ENCODE measurements at places on chromosomes 1 and 21.

DNA sequence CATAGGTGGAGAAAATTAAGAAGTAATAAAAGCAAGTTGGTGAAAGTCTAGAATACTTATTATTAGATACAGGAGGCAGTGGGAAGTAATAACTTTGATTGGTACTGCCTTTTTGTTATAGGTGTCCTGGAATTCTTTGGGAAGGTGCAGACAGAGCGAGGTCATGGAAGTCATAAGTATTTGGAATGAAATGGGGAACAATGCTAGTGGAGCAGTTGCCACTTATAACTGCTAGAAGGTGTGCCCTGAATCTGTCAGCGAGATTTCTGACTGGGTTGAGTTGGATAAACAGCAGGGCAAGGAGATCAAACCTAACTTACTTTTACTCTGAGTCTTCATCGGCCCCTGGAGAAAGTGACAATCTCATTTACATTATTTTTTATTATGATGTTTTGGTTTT is 69.6 kb downstream of the LHX9 start:
- no peaks in the 10 kb centered on the region for H3K27me3 ChIP-seq
- DNase-seq = no peak

DNA sequence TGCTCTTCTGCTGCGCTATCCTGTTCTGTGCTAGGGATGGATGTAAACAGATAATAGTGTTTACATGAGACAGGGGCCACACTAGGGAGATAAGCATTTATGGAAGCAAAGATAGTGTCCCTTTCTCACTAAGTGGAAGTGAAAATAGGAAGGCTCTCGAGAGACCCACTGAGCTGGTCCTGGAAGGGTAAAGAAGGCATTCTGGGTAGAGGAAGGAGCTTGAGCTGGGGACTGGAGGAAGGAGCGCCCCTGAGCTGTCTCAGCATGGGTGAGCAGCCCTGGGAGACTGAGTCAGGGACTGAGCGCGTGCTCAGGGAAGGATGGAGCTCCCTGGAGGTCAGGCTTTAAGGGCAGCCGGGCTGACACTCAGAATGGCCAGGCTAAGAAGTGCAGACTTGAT is 93.3 kb downstream of the IGSF21 start:
- H3K4me3 ChIP-seq = no peak overlapping the region
- H3K36me3 ChIP-seq = no peaks in the 10 kb centered on the region
- no peak for DNase-seq
- H3K27ac ChIP-seq = no peak overlapping the region
- peaks cover 3% of the 10 kb centered on the region for H3K27me3 ChIP-seq

DNA sequence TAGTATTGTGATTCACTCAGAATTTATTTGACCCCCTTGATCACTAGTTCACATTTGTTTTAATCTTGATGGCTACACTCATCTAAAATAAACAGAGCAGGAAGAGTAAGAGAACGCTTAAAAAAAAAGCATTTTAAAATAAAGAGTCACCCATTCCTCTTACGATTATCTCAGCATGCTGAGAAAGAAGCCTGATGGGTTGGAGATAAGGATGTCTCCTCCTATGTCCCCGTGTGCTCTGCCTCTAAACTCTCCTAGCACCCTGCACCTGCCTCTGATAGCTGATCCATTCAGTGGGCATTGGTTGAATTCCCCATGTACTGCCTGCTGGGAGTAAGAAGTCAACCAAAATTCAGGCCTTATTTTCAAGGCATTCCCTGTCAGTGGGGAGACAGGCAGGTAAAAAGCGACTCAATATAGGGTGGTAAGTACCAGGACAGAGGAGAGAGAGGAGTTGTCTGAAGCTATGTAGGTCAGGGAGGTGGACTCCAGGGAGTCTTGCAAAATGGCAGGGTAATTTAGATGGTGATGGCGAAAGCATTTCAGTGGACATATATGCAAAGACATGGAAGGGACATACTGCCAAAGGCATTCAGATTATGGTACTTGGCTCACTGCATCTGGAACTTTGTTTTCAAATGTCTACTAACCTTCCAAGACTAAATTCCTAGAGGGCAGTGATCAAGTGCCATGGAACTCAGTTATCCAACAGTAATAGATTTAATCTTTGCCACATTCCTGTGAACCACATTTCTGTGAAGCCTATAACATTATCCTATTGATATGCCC is 18.4 kb downstream of the ELAVL4 start:
- H3K4me3 ChIP-seq = no peak overlapping the region
- DNase-seq = no peak
- no peaks in the 10 kb centered on the region for H3K36me3 ChIP-seq
- no peaks in the 10 kb centered on the region for H3K27me3 ChIP-seq

DNA sequence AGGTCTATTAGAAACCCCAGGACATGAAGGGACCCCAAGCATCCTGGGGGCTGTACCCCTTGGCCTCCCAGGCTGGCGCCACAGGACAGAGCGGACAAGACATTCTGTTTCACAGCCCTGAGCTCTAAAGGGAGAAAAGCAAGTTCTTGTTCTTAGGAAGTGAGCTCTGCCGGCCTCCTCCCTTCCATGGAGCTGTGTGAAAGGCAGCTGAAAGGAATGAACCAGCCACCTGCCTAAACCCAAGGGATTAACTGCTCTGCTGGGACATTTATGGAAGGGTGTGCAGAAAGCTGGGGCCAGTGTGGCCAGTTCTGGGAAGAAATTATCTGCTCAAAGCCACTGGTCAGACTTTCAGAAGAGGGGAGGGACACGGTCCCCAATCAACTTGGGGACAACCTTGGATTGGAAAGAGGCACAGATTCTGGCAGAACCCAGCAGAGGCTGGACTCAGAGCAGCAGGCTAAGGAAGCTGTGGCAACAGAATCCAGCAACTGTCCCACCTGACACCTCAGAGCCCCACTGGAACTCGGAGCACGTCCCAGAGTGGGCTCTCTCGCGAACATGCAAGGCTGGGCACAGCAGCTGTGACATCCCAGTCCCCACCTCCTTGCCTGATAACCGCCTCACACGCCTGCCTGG is 2.1 kb downstream of the KLHL21 start:
- H3K4me3 ChIP-seq = peak overlapping the region; percentile 95
- H3K36me3 ChIP-seq = peaks cover 27% of the 10 kb centered on the region
- H3K27ac ChIP-seq = peak overlapping the region; percentile 97
- DNase-seq = no peak
- H3K4me1 ChIP-seq = peaks cover 37% of the 10 kb centered on the region

GRCh38 chr1:108521990-108522393 is 37.9 kb upstream of the EEIG2 start:
- H3K4me3 ChIP-seq = no peak overlapping the region
- H3K4me1 ChIP-seq = no peaks in the 10 kb centered on the region
- H3K27me3 ChIP-seq = no peaks in the 10 kb centered on the region

- H3K27me3 ChIP-seq = no peaks in the 10 kb centered on the region
- no peaks in the 10 kb centered on the region for H3K4me1 ChIP-seq
- no peak for DNase-seq
- H3K4me3 ChIP-seq = no peak overlapping the region
- no peak overlapping the region for H3K27ac ChIP-seq
- H3K36me3 ChIP-seq = no peaks in the 10 kb centered on the region
Measured at GRCh38 chr1:30272277-30273020, 450.9 kb downstream of the MATN1 start.

- H3K4me1 ChIP-seq = no peaks in the 10 kb centered on the region
- H3K4me3 ChIP-seq = no peak overlapping the region
- H3K27me3 ChIP-seq = no peaks in the 10 kb centered on the region
- H3K27ac ChIP-seq = no peak overlapping the region
- H3K36me3 ChIP-seq = no peaks in the 10 kb centered on the region
- DNase-seq = no peak
Measured at GRCh38 chr1:77991638-77992037, 12.8 kb upstream of the FUBP1 start.

DNA sequence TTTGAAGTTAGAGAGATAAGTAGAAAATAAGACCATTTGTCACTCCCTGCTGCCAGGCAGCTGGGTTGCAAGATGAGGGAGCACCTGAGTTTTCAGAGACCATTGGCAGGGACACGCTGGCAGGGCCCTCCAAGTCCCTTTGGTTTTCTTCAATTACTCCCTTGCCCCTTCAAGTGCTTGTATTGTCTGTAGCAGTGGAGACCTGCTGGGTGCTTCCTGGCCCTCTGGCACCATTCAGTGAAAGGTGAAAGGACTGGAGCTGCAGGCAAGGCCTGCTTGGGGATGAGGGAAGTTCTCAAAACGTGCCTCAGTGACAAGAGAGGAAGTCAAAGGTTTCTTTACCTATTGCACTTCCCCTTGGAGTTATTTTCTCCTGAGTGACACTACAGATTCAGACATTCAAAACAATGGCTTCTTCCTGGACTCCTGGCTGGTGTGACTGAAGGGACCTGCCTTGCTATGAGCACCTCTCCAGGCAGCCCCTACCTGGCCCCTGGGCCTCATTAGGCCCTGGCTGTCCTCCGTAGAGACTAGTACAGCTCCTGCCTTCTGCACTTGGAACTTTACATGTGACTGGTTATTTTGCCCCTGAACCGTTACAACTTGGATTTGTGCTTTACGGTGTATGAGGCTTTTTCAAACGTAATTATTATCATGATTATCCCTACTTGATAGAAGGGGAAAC is 100.1 kb downstream of the C1orf21 start:
- no peaks in the 10 kb centered on the region for H3K4me1 ChIP-seq
- H3K4me3 ChIP-seq = no peak overlapping the region
- DNase-seq = no peak
- no peaks in the 10 kb centered on the region for H3K36me3 ChIP-seq
- H3K27ac ChIP-seq = no peak overlapping the region
- no peaks in the 10 kb centered on the region for H3K27me3 ChIP-seq

DNA sequence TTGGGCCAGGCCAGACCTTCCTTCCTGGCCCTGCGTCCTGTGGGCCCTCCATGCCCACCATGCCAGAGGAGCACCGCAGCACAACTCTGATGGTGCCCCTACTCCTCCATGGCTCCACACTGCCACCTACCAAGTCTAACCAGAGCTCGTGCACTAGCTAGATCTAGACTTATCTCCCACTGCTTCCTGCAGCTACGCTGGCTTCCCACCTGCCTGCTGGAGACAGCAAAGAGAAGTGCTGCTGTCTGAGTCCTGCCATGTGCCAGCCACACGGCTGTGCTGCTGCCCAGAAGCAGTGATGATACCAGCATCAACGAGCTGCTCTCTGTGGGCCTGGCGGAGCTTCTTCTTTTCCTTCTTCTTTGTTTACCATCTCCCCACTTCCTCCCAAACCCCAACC is 4.5 kb downstream of the GUCA2B start:
- no peak overlapping the region for H3K27ac ChIP-seq
- H3K36me3 ChIP-seq = no peaks in the 10 kb centered on the region
- DNase-seq = no peak
- no peaks in the 10 kb centered on the region for H3K4me1 ChIP-seq

DNA sequence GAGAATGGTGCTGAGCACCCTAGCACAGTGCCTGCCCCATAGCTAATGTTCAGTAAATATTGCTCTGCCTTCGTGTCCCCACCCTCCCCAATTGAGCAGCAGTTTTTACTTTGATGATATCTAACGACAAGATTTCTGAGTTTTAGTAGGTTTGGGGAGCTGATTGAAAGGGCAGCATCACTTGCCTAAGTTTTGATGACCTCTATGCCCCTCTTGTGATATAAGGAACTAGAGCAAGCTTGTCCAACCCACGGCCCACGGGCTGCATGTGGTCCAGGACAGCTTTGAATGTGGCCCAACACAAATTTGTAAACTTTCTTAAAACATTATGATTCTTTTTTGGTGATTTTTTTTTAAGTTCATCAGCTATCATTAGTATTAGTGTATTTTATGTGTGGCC is 1.6 kb downstream of the CNIH4 start:
- H3K4me1 ChIP-seq = peaks cover 12% of the 10 kb centered on the region
- H3K27me3 ChIP-seq = no peaks in the 10 kb centered on the region
- no peak overlapping the region for H3K27ac ChIP-seq
- H3K4me3 ChIP-seq = peak overlapping the region; percentile 88

- no peak overlapping the region for H3K4me3 ChIP-seq
- no peak for DNase-seq
- H3K27me3 ChIP-seq = no peaks in the 10 kb centered on the region
- no peak overlapping the region for H3K27ac ChIP-seq
- H3K4me1 ChIP-seq = no peaks in the 10 kb centered on the region
- H3K36me3 ChIP-seq = no peaks in the 10 kb centered on the region
Measured at GRCh38 chr1:14954210-14954609, 199.3 kb upstream of the TMEM51 start.

DNA sequence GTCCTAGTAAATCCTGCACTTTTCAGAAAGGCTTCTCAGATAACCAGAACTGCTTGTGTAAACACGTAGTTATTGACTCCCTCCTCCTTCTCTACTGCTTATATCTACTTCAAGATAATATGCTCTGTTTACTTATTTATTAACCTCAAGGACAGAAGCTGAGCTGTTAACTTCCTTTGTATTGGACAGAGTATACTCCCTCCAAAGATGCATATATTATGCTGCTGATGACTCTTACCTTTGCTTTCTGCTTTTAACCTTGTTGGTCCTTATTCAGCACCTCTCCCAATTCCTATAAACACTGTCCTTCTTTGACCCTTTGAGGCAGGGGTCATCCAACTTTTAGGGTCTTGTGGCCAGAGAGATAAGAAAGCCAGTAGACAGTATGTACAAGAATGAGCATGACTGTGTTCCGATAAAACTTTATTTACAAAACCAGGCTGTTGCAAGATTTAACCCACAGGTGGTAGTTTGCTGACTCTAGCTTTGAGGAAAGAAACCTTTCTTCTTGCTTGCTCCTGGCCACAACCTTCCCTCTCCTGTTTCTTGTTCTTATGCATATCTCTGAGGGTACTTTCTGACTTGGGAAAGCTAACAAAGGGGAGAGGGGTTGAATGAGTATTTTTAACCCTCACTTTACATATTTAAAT is 4.9 kb downstream of the TPM3 start:
- H3K27me3 ChIP-seq = no peaks in the 10 kb centered on the region
- H3K4me1 ChIP-seq = peaks cover 7% of the 10 kb centered on the region
- no peaks in the 10 kb centered on the region for H3K36me3 ChIP-seq
- H3K4me3 ChIP-seq = no peak overlapping the region
- H3K27ac ChIP-seq = no peak overlapping the region

GRCh38 chr1:155910621-155911121 is 478 bp downstream of the RIT1 start:
- peak overlapping the region; percentile 74 for H3K27ac ChIP-seq
- no peak for DNase-seq
- H3K27me3 ChIP-seq = no peaks in the 10 kb centered on the region
- H3K4me3 ChIP-seq = peak overlapping the region; percentile 75

GRCh38 chr1:114008480-114008941 is 29.2 kb downstream of the OLFML3 start:
- no peak for DNase-seq
- H3K36me3 ChIP-seq = no peaks in the 10 kb centered on the region
- no peak overlapping the region for H3K27ac ChIP-seq
- H3K4me1 ChIP-seq = no peaks in the 10 kb centered on the region
- no peaks in the 10 kb centered on the region for H3K27me3 ChIP-seq

GRCh38 chr1:206102292-206102936 is 14.8 kb downstream of the AVPR1B start:
- H3K4me1 ChIP-seq = no peaks in the 10 kb centered on the region
- H3K27ac ChIP-seq = no peak overlapping the region
- no peak overlapping the region for H3K4me3 ChIP-seq
- DNase-seq = no peak

- no peak for DNase-seq
- no peaks in the 10 kb centered on the region for H3K27me3 ChIP-seq
- H3K4me1 ChIP-seq = no peaks in the 10 kb centered on the region
- no peak overlapping the region for H3K4me3 ChIP-seq
- no peak overlapping the region for H3K27ac ChIP-seq
- H3K36me3 ChIP-seq = no peaks in the 10 kb centered on the region
Measured at GRCh38 chr1:185487026-185487425, 170.0 kb upstream of the IVNS1ABP start.

All from effector memory CD4-positive, alpha-beta T cell (primary cell).